ENCODE measurements at places on chromosomes 1 and 21. TPM values are rescaled to one million over a fixed set of nuclear protein-coding genes. Genes with fewer than 3 reads are reported as not detected.
A peak's percentile ranks its signal among the peaks of the same experiment; 100 is the strongest.

E2F2 gene
- total RNA-seq = 0.46 TPM

USH2A gene
- 0.03 TPM for total RNA-seq

TAS1R1 gene
- 0.49 TPM for total RNA-seq

HES2 gene
- total RNA-seq = 0.09 TPM

CYP4Z1 gene
- total RNA-seq = not detected

C1orf141 gene
- not detected for total RNA-seq

COL18A1 gene
- total RNA-seq = 172 TPM

CDC14A gene
- 7.1 TPM for total RNA-seq

FCAMR gene
- 0.46 TPM for total RNA-seq

FCRL2 gene
- total RNA-seq = 0.09 TPM

ACKR1 gene
- 23.3 TPM for total RNA-seq

NPPA gene
- total RNA-seq = not detected

NR0B2 gene
- 98.9 TPM for total RNA-seq

FCRL5 gene
- 0.14 TPM for total RNA-seq

RIIAD1 gene
- 0.95 TPM for total RNA-seq

S100A16 gene
- total RNA-seq = 86.7 TPM

TIE1 gene
- 23.3 TPM for total RNA-seq

GRCh38 chr1:34389974-34390373 is 213.3 kb downstream of the C1orf94 start:
- no peak for DNase-seq

- no peak for DNase-seq
Observed at GRCh38 chr1:165342168-165342567, 14.3 kb downstream of the LMX1A start.

- DNase-seq = no peak
Observed at GRCh38 chr1:81165963-81166362, 634.8 kb upstream of the ADGRL2 start.

DNA sequence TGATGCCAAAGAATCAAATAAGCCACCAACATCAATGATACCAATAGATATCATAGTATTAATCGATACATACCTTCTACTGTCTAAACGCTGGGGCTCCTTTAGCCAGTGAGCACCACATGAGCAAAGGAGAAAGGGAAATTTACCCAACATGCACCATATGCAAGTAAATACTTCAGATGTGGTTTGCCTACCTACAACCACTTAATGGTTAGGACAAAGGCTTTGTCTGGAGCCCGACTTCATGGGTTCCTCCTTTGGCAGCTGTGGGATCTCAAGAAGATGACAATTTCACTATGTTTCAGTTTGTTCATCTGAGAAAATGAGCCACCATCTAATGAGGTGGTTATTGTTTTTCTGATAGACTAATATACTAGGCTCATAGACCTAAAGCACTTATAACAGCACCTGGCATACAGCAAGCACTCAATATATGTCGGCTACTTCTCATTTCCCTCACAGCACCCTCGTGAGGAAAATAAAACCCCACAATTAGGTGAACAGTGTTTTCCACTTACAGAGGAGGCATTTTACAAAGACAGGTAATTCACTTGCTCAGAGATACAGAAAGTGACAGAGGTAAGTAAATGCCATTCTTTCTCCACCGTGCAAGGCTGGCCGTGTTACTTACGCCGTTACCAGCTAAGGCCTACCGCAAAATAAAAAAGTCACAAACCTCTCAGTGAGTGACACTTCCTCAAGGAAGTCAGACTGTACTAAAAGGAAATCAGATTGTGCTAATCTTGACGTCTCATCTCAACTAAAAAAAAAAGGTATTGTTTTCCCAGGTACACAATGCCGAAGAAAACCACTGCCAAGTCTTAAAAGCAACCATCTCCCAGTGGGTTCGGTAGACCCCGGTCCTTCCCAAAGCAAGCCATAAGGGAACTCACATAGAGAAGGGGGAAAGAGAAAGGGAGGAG is 1.6 kb downstream of the TTC13 start:
- no peak for DNase-seq

GRCh38 chr1:235465066-235465465 is 39.2 kb downstream of the B3GALNT2 start:
- DNase-seq = no peak

DNA sequence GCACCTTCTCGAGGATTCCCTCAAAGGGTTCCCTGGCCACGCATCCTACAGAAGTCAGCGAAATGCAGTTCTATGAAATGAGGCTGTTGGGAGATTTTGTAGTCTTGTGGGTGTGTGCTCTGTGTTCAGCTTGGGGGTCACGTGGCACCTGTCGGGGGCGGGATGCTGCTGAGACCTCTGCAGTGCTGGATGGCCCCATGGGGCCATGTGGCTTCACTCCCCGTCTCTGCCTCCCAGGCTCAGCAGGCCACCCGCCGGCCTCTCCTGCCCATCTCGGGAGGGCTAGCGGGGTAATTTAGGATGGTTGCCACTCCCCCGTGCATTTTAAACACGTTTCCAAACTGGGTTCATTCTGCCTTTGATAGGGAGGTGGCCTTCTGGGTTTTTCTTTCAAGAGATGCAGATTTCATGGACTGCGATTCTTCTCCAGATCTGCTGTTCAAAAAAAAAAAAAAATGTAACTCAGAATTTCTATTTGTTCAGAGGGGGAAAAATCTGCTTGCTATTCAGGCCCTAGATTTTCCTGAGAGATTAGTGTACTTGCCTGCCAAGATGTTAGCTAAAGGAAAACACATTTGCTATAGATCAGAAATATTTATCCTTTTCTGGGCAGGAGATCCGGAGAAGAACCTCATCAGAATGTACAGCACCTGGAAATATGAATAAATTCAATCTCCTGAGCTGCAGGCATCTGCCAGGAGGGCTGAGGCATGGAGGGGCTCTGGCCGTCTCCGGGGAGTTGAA is 277.2 kb upstream of the VAMP3 start:
- DNase-seq = no peak

DNA sequence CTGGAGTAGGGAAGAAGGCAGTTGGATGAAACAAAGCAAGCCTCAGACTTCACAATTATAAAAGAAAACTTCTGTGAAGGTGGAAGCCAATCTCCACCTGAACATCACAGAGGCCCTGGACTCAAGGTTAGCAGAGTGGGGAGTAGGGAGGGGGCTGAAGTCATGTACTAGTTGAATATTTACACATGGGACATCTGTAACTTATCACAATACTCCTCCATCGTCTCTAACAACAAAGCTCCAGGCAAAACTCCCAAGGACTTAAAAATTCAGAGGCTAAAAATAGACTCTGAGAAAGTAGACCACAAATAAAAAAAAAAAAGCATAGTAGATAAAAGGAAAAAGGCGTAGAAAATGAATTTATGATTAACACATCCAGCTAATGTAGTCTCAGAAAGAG is 326.3 kb upstream of the PKN2 start:
- DNase-seq = no peak

DNA sequence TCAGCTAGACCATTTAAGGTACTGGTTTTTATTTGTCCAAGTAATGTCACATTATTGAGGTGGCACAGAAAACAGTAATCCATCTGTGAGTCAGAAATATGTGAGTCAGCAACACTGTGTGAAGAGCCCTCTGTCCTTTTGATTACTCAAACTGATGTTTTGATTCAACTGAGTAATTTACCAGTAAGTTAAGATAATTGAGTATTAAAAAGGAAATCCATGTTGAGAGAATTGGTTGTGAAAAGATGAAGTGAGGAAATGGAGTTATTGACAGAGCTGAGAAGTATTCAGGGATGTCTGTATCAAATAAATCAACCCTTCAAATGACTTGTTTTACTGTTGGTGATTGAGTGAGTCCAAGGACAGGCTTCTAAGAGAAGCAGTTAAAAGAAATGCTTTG is 302.7 kb upstream of the SGIP1 start:
- DNase-seq = no peak

DNA sequence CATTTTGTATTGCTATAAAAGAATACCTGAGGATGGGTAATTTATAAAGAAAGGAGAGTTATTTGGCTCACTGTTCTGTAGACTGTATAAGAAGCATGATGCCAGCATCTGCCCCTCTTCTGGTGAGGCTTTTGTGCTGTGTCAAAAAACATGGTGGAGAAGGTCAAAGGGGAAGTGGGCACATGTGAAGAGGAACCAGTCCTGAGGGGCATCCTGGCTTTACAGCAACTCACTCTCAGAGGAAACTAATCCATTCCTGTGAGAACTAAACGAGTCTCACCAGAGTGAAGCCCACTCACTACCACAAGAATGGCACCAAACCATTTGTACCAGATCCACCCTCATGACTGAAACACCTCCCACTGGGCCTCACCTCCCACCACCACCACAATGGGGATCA is 18.8 kb upstream of the SELP start:
- no peak for DNase-seq

DNA sequence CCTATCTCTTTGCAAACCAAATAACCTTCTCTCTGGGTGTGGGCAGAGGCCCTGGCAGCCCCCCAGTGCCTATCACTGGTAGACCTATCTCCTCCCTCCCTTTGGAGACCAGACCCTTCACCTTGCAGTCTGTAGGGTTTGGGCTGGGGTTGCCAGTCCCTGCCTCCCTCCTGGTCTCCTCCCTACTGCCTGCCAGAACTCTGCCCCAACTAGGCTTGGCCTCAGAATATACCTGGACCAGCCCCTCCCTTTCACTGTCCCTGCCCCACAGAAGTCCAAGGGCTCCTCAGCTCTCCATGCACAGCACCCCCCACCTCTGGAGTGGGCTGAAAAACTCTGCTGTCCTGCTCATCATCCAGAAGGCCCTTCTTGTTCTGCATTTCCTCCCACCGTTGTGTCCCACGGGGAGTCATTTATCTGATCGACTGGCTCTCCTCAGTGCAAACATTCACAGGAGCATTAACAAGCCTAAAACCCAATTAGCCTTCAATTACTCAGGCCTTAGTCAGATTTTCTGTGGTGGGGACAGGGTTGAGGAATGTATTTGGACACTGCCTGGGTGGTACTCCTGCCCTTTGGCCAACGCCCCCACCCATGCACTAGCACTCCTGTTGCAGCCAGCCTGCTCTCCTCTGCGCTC is 27.7 kb upstream of the DMBX1 start:
- no peak for DNase-seq

- DNase-seq = no peak
Observed at GRCh38 chr21:25831300-25831960, 96.7 kb downstream of the GABPA start.

DNA sequence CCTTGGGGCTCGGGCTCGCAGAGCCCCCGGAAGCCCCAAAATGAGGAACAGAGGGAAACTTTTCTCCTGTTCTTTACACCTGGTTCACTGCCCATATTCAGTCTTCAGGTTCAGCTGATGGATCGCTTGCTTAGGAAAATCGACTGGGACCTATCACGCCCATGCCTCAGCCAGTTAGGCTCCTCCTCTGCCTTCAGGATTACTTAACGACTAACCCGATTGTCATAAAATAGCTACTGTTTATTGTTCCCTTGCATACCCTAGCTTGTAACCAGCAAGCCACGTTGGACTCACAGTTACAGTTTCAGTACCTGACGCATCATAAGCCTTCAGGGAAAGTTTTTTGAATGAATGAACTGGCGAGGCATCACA is 692 bp downstream of the TARDBP start:
- DNase-seq = no peak

GRCh38 chr21:31988492-31989290 is 115.9 kb downstream of the HUNK start:
- no peak for DNase-seq

GRCh38 chr1:204931768-204932572 is 61.3 kb downstream of the NFASC start:
- no peak for DNase-seq

DNA sequence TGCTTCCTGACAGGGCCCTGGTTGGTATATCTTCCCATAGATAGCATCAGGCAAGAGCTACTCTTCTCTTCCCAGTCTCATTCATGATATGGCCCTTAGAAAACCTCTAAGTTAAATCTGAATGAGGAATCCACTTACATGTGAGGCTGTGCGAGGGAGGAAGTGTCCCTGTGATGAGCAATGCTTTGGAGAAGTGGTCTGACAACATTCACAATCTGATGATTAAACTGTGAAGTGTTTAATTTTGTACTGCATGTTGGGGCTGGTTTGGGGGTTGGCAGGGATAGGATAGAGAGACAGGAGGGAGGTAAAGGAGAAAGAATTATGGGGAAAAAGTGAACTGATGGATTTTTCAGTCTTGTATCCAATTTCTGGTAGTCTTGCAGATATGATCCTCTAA is 421.2 kb upstream of the DAB1 start:
- no peak for DNase-seq

DNA sequence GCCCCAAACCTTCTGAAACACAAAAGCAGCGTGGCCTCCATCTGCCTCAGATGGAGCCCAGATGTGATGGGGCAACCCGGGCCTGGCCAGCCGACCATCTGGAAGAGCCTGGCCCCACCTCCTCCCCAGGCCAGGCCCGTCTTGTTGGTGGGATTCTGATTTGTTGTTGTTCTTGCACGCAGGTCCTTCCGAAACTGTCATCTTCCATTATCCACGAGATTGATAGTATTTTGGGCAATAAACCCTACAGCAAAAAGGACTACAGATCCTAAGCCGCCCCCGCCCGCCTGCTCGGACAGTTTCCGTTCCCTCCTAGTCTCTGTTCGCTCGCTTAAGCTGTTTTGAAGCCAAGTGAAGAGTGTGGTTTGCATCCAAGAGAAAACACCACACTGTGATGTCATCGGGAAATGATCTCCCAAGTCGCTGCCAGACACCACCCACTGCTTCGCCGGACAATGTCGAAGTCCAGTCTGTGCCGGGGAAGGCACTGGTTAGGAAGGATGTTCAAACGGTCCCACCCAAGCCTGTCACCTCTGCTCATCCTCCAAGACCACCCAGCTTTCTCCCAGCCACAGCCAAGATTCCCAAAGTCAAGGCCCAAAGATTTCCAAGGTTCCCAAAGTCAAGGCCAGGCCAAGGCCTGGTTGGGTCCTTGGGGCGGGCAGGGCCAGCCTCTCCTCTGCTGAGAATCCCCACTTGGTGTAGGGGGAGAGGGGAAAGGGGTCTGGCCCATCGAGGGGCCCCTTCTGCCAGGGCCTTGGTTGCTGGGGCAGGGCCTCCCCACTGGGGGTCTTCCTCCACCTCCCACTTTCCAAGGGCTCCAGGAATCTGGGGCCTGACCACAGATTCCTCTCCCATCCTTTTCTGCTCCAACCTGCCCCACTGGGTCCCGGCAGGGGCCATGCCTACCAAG is 52.9 kb downstream of the KCNAB2 start:
- peak; percentile 40 for DNase-seq

GRCh38 chr1:208357644-208358507 is 113.7 kb upstream of the PLXNA2 start:
- no peak for DNase-seq

GRCh38 chr1:161092621-161093028 is 3.3 kb upstream of the NECTIN4 start:
- no peak for DNase-seq

GRCh38 chr1:53172426-53173128 is 24.0 kb upstream of the CPT2 start:
- no peak for DNase-seq

- no peak for DNase-seq
Observed at GRCh38 chr1:87091425-87091824, 177.0 kb downstream of the HS2ST1 start.

DNA sequence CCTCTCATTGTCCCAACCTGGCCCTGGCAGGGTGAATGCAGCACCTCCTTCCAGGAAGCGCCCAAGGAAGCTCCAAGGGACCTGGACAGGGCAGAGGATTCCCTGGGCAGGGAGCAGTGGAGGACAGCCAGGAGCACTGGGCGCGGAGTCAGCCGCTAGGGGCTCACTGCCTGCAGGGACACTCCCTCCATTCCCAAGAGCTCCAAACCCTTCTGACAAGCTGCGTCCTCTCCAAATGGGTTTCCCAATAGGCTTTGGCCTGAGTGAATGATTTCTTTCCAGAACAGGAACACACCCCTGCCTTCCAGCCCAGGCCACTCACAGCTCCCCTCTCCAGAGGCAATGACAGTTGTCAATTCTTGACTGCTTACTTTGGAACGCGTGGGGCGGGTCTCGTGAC is 128.5 kb upstream of the EDN2 start:
- no peak for DNase-seq

- no peak for DNase-seq
Observed at GRCh38 chr1:86258101-86258500, 101.5 kb upstream of the COL24A1 start.

Measured in mucosa of gallbladder (tissue), 1 donor.